ENCODE measurements at places on chromosomes 6 and 20.

- DNase-seq: no peak
Measured at GRCh38 chr6:167505782-167506181, 180.9 kb downstream of the TTLL2 start.

- DNase-seq: no peak
Measured at GRCh38 chr6:37783856-37784584, 35.5 kb upstream of the ZFAND3 start.

DNA sequence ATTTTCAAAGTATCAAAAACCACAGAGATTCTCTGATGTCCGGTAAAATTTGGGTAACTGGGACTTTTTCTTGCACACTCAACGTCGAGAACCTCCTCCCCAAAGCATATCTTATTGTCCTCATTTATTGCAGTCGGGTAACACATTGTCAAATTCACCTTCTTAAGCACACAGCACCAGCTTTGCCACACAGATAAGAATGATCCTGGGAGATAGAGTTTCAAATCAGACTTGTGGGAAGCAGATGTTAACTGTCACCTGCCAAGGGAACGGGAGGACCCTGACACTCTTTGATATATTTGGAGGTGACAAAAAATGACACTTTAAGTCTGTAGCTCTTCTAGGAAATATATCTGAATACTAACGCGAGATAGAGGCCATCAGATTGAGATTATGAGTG lies 282.1 kb upstream of the BMP2 start:
- no peak for DNase-seq

- no peak for DNase-seq
Measured at GRCh38 chr6:121912905-121913304, 477.5 kb downstream of the GJA1 start.

DNA sequence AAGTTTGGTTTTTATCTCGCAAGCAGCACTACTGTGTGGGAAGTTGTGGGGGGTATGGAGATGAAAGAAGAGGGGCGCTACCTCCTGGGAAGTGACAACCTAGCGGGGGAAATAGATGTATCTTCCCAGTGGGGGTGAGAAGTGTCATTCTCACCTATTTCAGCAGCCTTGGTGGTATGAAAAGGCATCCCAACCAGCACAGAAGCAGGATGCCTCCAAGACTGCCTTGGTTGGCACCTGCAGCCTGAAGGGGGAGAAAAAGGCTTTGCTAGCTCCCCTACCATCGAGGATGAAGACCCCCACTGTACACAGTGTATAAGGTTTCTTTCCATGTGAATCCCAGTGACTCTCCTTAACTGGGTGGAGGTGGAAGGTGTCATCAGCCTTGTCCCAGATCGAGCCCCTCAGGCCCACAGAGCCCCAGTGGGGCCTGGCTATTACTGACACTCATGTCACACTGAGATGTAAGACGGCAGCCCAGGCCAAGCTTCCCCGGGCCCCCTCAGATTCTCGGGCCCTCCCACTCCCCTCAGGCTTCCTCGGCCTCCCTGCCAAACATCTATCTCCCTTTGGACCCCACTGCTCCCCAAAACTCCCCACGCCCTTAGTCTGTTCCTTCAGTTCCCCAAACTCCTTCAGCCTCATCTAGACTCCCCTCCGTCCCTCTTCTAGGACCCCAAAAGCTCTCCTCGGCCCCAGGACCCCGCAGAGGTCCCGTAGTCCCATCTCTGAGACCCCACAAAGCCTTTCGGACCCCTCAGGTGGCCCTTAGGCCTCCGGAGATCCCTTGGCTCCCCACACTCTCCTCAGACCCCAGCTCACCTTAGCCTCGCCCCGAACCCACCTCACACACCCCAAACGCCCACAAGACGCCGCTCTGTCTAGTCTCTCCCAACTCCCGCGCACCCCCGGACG lies 688 bp downstream of the COMMD7 start:
- no peak for DNase-seq

DNA sequence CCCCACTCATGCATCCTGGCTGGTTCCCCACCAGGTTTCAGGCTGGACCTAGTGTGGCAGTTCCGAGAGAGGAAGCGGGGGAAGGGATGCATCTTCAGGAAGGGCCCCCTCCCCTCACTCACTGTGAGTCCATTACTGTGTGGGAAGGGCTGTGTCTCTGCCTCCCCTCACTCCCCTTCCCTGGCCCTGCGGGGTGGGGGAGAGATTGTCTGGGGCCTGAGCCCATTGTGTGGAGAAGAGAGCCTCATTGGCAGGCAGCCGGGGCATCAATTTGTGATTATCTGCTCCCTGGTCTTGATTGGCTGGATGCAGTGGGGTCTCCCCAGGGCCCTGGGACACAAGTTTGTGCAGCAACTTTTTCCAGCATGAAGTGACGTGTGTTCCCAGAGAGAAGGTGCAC lies 4.1 kb upstream of the MYT1 start:
- no peak for DNase-seq

DNA sequence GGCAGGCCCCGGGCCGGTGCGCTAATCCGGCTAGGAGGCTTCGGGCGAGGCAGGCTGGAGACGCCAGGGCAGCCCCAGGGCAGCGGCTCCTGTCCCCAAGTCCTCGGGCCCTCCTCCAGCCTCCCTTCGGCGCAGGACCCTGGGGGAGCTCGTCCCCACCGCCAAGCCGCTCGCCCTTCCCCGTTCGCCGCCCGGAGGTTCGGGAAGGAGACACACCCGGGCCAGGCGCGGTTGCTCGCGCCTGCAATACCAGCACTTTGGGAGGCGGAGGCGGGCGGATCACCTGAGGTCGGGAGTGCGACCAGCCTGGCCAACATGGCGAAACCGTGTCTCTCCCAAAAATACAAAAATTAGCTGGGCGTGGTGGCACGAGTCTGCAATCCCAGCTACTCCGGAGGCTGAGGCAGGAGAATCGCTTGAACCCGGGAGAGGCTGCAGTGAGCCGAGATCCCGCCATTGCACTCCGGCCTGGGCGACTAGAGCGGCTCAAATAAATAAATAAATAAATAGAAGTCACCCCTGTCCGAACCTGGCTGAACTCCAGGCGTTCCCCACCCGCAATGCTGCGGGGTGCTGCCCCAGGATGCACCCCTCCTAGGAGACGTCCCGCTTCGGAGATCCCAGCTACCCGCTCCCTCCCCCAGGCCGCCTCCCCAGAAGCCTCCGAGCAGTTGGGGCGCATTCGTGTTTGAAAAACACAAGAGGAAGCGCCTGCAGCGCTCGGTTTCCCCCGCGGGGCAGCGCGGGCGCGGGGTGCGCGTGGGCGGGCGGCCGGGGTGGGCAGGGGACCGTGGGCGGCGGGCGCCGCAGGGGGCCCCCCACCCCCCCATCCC lies 27.5 kb downstream of the SERPINB9 start:
- DNase-seq: no peak

DNA sequence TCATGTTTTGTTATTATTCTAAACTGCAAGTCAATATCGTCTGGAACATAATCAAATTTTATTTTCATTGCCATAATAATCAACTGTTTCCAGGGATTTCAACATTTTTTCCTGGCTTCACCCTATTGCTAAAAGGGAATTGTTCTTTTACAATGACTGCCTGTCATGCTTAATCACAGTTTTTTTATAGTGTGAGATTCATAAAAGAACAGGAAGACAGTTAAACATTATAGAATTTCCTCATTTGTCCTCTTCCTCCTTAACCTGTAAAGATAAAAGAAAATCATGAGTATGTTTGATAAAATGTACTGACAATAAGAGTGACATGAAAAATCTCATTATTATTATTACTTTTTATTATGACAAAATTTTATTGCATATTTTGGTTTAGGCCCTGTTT lies 73.3 kb upstream of the CENPW start:
- DNase-seq: no peak

GRCh38 chr20:53899351-53900167 lies 170.8 kb downstream of the BCAS1 start:
- DNase-seq: peak; percentile 76

DNA sequence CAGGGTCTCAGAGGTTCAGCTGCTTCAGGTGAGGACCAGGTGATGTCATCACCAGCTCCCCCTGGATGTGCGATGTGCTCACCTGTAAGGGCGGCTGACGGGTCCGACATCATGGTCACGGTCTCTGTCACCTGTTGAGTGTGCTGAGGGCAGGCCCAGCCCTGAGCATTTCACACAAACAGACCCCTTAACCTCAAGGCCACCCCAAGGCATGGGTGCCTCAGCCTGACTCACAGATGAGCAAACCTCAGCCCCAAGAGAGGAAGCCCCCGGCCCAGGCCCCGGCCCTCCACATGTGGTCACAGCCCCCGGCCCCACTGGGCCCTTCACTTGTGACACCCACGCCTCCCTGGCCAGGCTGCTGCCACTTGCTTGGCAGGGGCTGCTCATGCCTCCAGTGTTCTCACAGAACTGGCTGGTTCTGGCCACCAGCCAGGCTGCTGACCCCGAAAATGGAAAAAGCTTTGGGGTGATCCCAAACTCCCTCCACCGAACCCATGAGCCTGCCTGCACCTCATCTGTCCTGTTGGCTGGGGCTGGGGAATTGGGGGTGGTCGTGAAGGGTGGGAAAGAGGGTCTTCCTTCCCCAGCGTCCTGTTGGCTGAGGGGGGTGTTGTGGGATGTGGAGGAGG lies 33.3 kb downstream of the PRR18 start:
- DNase-seq: no peak

- DNase-seq: peak; percentile 51
Measured at GRCh38 chr6:43773050-43773979, 3.3 kb downstream of the VEGFA start.

- DNase-seq: no peak
Measured at GRCh38 chr6:116385459-116385802, 14.7 kb downstream of the DSE start.

- DNase-seq: no peak
Measured at GRCh38 chr20:59810449-59811187, 122.8 kb downstream of the SYCP2 start.

DNA sequence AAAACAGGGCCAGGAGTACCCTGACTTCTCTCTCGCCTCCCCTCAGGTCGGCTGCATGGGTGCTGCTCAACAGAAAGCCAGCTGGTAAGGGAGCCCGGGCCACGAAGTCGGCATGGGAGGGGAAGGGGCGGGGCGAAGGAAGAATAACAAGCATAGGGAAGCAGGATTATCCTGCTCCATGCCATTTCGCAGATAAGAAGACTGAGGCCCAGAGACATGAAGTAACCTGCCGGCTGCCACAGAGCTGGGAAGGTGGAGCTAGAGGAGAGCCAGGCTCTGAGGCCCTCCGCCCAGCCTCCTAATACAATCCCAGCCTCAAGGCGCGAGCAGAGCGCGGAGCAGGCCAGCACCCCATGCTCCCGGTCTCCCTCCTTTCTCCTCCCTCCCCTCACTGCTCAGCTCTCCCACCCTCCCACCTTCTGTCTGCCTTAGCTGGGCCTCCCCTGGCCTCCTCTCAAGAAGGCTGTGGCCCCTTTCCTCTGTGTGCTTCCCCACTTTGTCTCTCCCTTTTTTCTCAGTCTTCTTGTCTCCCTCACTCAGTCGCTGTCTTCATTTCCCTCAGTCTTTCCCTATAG lies 13.2 kb upstream of the HMGA1 start:
- no peak for DNase-seq

DNA sequence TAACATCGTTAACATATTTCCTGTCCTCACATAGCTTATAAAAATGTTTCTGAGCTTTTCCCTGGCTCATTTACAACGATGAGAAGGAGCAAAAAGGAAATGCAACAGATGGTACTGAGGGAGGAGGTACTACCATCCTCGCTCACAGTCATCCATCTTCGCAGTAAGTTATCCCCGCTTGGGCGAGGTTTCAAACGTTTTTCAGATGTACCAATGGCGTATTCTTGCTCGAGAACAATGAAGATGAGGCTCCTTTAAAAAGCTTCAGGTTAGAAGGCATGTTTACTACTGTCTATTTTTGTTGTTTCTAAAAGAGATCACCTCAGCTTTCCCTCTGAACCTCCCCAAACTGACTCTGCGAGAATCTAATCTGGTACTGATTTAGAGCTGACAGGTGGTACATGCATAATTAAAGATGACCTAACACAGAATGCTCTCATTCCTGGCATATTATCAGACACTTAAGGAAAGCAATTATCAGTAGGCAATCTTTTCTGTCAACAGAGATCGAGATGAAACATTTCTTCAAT lies 178.7 kb downstream of the GJA10 start:
- no peak for DNase-seq

- DNase-seq: no peak
Measured at GRCh38 chr20:56722042-56722441, 92.9 kb downstream of the TFAP2C start.

GRCh38 chr6:158109748-158110147 lies 58.3 kb downstream of the SERAC1 start:
- no peak for DNase-seq

DNA sequence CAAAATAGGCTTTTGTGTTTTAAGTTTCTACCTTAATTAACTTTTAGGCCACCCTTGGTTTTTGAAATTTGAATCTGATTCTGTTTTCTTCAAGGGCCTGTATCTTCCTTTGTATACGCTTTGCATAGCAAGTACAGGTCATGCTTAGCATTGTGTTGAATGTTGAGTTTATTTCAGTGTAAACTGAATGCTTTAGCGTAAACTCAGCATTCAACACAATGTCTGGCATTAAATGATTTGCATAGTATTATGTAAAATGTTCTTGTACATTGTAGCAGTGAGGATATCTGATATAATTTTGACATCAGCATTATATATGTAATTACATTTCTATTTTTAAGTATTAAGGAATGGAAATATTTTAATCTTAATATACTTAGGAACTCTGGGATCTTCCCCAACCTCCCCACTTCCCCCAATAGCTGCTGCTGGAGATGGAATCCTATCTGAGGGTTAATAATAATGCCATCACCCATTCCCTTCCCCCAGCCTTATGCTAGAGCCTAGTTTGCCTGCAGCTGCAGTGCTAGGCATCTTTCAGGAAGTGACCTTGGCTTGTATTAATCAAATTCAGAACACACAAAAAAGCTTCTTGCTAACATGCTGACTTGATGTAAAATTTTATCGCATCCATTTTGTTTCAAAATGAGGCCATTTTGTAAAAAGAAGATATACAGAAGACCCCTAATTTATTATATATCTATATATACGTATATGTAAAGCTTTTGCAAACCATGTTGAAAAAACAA lies 73.1 kb downstream of the NCOA3 start:
- no peak for DNase-seq

DNA sequence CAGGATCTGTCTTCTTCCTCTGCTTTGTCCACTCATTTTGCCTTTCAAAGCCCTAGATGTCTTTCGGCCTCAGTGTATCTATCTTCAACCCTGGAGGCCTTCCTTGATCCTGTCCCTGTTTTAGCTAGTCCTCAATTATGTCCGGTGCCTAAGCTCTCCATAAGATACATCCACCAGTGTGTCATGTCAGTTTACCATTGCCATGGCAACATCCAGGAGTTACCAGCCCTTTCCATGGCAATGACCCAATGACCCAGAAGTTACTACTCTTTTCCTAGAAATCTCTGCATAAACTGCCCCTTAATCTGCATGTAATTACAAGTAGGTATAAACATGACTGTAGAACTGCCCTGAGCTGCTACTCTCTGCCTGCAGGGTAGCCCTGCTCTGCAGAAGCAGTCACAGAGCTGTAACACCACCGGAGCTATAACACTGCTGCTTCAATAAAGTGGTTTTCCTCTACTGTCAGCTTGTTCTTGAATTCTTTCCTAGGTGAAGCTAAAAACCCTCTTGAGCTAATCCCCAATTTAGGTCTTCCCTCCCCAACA lies 712.1 kb upstream of the AGPAT4 start:
- DNase-seq: no peak

GRCh38 chr20:62924442-62925075 lies 1.7 kb downstream of the DIDO1 start:
- no peak for DNase-seq
